ENCODE measurements at places on chromosomes 1 and 21.

DNA sequence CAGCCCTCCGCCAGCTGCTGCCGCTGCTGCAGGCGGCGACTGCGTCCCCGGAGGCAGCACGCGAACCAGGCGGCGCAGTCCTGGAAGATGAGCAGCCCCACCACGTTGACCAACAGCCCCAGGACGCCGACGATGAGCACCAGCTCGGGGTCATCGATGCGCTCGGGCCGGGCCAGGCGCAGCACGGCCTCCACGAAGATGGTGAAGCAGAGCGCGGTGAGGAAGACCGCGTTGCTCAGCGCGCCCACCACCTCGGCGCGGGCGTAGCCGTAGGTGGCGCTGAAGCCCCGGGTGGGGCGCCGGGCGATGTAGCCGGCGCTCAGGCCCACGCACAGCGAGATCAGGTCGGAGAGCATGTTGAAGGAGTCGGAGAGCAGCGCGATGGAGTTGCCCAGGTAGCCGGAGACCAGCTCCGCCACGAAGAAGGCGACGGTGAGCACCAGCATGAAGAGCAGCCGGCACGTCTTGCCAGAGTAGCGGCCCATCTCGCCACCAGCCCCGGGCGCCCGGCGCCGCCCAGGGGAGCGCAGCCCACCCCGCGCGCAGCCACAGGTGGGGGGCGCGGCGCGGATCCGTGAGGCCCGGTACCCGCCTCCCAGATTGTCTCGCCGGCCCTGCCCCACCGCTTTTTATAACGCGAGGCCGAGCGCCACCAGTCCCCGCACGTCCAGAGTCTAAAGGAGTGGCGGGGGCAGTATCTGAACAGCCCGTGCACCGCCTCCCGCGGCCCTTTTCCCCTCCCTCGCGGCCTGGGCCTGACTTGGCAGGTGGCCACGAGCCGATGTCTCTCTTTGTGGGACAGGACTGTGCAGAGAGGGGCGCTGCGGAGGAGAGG is at the start of gene SLC30A10:
Gene SLC30A10, minus strand, starts transcription at position 602 of the 835 bp plus-strand sequence. Its CDS starts 117 bp downstream, at position 485.
- DNase-seq = no peak

DNA sequence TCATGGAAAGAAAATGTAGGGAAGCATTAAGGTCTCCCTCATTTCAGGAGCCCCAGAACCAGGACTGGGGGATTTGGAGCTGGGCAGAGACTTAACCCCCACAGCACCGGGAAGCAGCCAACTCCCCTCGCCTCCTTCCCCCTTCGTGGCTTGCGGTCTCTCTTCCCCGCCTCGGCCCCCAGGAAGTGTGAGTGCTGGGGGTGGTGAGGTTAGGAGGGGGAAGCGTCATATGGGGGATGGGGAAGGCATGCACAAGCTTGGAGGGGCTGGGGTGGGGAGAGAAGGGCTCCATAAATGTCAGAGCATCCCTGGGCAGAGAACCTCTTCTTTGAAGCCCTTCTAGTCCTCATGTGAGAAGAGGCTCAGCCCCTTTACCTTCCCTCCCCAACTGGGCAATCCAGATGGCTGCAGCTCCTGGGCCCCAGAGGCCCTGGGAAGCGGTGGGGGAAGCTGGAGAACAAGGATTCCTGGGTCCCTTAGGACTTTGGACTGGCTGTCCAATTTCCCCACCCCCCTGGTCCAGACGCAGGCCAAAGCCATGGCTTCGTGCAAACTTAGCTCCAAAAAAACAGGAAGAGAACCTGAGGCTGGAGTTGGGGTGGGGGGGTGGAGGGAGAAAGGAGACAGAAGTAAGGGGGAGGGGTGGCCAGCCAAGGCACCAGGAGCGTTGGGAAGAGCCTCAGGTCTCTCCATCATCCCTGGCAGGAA is 7.8 kb downstream of the ZBTB7B start:
- DNase-seq = peak; percentile 42

DNA sequence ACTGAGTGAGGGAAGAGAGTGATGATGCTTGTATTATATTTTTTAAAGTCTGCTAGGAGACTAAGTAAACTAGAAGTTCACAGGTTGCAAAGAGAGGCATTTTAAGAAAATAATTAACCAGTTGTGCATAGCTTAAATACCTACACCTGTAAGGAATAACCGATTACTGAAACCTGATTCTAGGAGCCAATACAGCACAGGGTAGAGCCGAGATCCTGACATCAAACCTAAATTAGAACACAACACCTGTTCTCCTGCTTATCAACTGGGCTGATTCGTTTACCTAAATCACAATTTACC is 54.8 kb downstream of the EPRS1 start:
- no peak for DNase-seq

GRCh38 chr1:48469616-48470480 is 2.2 kb downstream of the SPATA6 start:
- DNase-seq = no peak

DNA sequence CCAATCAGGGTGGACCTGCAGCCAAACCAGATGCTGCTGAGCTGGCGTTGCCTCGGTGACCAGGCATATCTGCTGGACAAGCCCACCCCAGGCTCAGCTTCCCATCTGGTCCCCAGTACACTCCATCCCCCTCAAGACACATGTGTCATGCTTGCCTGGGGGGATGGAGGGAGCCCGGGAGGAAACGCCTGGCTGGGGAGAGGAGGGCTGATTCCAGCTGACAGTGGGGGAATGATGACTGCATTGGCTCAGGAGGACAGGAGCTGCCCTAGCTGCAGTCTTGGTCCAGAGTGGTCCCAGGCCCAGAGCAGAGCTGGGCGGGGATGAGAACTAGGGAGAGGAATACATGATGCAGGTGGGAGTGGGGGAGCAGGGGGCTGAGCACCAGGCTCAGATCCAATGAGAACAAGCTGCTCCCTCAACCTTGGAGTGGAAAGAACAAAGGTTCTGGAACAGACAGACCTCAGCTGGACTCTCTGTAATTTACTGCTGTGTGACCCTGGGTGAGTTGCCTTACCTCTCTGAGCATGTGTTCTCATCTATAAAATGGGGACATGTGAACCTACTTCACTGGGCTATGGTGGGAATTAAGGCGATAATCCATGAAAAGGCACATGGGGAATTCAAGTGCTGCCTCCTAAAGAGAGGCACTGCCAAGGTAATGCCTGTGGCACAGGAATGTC is 23.1 kb upstream of the ECE1 start:
- DNase-seq = no peak

DNA sequence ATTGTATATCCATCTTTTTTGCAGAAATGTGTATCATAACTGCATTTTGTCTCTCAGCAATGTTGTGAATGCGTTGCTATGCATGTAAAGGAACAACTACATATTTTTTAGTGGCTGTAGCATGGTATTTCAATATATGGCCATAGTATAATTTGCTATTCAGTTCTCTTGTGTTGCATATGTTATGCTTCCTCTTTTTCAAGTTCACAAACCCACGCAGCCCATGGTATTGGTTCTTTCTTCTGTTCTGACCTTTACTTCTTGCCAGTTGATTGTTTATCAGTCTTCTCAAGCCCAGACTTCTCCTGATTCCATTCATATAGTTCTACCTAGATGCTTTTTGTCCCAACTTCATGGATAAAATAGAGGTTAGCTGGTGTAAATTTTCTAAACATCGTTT is 6.1 kb downstream of the SLC22A15 start:
- DNase-seq = no peak

GRCh38 chr1:237235091-237235490 is 193.1 kb downstream of the RYR2 start:
- no peak for DNase-seq

GRCh38 chr1:238370599-238370998 is 479.9 kb upstream of the ZP4 start:
- DNase-seq = no peak

- no peak for DNase-seq
Measured at GRCh38 chr1:175073061-175073460, 5.4 kb downstream of the TNN start.

DNA sequence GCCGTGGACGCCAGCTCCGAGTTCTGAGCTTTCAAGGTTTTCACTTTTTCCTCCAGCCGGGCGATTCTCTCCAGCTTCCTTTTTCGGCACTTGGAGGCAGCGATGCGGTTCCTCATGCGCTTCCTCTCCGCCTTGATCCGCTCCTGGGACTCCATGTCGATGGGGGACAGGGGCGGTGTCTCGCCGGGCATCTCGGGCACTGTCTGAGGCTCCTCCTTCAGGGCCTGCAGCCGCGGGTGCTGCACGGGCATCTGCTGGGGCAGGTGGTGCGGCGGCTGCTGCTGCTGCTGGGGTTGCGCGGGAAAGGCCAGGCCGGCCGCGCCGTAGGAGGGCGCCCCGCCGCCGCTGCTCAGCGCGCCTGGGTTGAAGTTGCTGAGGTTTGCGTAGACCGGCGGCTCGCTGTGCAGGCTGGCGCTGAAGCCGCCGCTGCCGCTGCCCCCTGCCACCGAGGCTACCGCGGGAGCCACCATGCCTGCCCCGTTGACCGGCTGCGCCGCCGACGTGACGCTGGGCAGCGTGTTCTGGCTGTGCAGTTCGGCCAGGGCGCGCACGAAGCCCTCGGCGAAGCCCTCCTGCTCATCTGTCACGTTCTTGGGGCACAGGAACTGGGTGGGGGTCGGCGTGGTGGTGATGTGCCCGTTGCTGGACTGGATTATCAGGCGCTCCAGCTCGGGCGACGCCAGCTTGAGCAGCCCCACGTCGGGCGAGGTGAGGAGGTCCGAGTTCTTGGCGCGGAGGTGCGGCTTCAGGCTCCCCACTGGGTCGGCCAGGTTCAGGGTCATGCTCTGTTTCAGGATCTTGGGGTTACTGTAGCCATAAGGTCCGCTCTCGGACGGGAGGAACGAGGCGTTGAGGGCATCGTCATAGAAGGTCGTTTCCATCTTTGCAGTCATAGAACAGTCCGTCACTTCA is 1.4 kb downstream of the JUN start:
- DNase-seq = peak; percentile 47

GRCh38 chr1:181114574-181115367 is 26.3 kb downstream of the IER5 start:
- DNase-seq = no peak

DNA sequence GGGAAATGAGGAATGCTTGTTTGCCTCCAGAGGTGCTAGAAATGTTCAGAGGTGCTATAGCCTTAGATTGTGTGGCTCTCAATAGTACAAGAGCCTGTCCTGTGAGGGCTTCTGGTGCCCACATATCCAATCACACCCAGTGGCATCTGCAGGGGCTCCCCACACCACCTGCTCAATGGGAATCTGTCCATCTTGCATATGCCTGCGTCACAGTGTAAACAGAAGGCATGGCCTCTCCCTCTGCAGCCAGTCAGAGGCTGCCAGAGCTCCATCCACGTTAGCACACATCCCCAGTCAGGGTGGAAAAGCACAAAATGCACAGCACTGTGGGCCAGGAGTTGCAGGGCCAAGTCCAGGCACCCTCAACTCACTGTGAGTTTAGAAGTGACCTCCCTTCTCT is 113.6 kb upstream of the GRIK3 start:
- no peak for DNase-seq

- no peak for DNase-seq
Measured at GRCh38 chr1:87980494-87980893, 651.8 kb downstream of the LMO4 start.

DNA sequence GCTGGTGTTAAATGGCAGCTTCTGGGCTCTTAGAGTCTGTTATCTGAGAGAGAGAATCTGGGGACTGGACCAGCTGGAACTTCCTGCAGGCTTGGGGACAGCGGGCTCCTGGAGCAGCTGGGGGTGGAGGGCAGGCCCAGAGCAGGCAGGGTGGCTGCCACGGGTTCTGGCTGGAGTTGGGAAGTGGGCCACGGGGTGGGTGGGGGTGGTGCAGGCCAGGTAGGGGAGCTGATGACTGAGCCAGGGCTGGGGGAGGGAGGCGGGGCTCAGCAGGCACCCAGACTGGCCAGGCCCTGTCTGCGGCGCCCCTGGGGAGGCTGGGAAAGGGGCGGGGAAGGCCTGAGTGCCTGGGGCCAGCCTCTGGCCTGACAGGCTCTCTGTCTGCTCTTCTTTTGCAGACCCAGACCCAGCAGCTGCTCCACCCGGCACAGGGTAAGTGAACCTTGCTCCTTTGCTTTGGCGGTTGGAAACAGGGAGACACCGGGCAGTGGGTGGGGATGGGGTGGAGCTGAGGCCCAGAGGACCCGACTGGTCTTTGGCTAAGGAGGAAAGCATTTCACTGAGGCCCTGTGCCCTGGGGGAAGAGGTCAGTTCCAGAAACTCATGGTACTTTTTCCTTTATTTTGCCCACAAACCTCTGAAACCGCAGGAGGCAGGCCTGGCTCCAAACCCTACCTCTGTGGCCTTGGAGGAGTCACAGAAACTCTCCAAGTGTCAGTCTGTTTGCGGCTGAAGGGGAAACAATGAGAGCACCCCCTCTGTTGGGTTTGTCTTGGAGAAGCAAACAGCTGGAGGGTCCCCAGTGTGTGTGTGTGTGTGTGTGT is 48.8 kb downstream of the ARHGEF10L start:
- DNase-seq = no peak

- DNase-seq = no peak
Measured at GRCh38 chr1:117171900-117172511, 38.7 kb downstream of the VTCN1 start.

- DNase-seq = peak; percentile 75
Measured at GRCh38 chr1:89724369-89725010, 91.6 kb downstream of the LRRC8C start.

GRCh38 chr1:233843525-233844204 is 60.8 kb upstream of the SLC35F3 start:
- DNase-seq = no peak

DNA sequence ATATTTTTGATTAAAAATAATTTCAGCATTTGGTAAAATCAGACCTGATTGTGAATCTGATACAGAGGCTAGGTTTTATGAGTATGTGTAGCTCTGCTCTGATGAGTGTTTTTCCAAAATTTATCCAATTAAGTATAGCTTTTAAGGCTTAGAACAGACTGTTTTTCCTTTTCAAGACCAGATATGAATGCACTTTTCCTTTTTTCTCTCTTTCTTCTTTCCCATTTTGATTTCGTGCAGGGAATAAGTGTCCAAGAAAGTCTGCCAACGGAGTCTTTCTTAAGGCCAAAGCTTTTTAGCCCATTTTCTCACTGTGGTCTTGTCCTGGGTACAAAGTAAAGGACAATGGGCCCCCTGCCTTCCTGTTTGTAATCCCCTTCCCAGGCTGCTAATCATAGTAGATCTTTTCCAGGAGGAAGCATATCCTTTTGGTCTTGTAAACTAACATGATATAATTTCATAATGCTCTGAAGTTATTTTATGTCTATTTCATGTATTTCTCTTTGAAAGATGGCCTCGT is 2.9 kb downstream of the KIF1B start:
- DNase-seq = no peak

DNA sequence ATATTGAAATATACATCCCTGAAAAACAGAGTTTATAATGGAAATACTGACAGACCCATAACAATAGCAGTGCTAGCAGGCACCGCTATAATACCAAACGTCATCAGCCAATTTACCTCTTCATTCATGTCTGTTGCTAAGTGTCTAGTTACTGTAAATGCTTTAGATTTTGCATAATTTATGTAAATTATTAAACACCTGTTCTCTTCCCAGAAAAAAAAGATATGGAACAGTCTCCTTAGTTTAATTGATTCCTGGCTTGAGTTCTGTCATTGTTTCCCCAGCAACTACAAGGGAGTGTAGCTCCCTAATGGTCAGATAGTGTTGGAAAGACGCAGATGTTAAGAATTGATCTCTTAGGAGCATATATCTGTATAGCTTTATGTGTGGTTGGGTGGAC is 817.9 kb upstream of the ADGRL2 start:
- no peak for DNase-seq

GRCh38 chr1:67338642-67339041 is 31.0 kb downstream of the IL12RB2 start:
- peak; percentile 49 for DNase-seq

Measured in stimulated activated CD4-positive, alpha-beta T cell treated with anti-CD3 and anti-CD28 coated beads, Interleukin-4, amount 100 ng/mL, for 24 hours (primary cell).